ENCODE measurements at places on chromosomes 3 and 15.

DNA sequence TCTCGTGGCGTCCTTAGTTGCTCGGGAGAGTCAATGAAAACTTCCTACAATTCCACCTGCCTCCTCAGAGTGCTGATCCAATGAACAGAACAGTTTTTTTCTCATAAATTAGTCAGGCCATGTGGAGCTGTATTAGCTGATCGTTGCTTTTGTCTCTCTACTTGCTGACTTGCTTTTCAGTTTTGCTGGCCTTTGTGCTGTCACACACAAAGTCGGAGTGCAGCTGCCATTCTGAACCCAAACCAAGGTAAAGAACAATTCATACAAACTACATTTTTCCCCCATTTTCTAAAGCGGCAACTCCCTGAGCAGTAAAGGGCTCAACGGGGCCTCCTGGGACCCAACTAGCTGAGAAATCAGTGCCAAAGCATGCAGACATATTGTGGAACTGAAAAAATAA is 43.1 kb downstream of the MEIS2 start:
- no peak for DNase-seq

DNA sequence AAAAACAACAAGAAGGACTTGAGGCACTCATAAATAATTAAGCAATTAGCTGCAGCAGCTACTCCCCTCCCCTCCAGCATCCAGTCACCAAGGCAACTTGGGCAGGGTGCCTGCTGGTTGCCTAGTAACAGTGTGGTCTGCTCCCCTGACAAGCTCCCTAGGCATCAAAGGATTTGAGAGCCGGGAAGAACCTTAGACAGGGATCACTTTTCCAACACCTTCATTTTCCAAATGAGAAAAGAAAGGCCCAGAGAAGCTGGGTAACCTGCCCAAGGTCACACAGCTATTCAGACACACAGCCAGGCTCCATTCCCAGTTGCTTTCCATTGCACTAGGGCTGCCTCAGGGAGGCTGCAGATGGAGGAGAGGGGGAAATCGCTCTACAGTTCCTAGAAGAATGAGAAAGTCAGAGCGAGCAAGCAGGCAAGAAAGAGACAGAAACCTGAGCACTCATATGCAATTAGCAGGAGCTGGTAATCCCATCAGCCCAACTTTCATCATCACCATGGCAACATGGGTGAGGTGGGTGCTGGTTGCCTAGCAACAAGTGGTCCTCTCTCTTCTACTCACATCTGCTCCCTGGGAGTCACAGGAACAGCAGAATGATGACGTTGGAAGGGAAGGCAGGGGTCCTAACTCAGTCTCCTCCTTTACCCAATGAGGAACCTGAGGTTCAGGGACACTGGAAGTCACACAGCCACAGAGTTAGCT is 3.6 kb upstream of the EIF4E3 start:
- DNase-seq, result peak; percentile 27

DNA sequence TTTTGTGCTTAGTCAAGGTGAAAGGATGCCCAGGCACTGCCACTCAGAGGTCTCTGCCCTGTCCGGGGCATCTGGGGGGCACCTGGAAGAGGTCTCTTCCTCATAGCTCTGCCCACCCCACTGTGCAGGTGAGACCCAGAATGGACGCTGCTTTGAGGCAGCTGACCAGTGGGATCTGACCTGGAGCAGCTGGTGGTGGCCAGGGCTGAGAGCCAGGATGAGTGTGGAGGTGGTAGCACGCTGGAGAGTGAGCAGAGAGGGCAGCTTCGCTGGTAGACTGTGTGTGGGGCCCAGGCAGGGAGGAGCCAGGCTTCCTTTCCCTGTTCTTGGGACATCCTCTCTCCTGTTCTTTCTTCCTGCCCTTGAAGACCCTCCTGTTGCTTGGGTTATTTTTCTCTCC is 32.2 kb upstream of the PLA2G4E start:
- DNase-seq, result no peak

DNA sequence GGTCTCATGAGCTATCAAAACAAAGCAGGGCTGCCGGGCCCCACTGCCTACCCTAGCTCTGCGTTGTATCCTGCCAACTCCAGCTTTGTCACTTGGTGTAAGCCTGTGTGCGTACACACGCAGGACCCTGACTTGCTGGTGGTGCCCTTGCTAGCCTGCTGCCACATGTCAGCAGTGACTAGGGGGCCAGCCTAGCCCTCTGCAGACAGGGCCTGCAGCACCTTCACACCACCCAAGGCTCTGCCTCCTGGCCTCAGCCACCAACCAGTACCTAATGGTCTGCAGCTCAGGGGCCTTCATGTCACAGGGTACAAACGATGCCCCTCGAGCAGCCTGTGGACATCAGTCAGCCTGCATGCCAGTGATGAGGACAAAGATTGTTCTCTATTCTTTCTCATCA is 30.1 kb upstream of the DUSP7 start:
- no peak for DNase-seq

GRCh38 chr15:25862071-25862471 is 1.1 kb downstream of the ATP10A start:
- DNase-seq, result no peak

DNA sequence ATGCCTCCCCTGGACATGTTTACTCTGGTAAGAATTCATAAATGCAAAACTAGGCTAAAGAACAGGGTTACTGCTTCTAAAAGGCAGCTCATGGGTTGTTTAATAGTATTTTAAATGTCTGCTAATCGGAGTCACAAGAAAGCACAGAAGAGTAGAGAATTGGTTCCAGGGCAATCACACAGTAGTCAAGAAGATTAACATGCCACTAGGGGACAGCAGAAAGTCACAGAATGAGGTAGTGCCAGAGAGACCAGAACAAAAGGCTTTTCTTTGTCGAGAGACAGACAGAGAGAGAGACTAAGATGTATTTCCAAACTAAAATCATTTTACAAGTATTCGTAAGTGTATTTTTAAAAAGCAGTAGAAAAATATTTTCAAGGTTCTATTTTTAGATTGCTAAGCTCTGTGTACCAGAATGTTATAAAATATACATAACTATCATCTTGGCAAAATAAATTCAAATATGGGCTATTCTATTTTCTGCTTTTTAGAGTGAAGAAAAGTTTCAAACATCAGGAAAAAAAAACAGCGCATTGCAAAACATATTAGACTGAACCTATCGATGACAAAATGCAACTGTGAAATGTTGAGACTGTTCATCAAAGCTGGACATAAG is 78.3 kb upstream of the CDIN1 start:
- no peak for DNase-seq

GRCh38 chr15:42385206-42385979 is 26.1 kb downstream of the CAPN3 start:
- no peak for DNase-seq

- no peak for DNase-seq
These were observed 74.7 kb upstream of the C3orf80 start for GRCh38 chr3:160150525-160150924.

DNA sequence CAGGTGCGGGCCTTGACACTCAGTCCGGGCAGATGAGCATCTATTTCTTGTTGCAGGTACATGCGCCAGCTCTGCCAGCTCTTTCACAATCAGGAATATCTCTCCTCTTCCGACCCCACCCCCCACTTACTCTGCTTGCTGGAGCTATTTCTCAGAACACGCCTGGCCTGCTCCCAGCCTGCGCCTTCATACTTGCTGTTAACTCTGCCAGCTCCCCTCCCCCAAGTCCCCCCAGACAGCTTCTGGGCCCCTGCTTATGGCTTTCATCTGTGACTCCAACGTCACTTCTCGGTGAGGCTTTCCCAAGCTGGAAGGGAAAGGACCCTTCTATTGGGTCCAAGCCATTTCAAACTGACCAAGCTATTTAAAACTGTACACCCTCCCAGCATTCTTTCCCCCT is 15.2 kb downstream of the MAGEF1 start:
- no peak for DNase-seq

DNA sequence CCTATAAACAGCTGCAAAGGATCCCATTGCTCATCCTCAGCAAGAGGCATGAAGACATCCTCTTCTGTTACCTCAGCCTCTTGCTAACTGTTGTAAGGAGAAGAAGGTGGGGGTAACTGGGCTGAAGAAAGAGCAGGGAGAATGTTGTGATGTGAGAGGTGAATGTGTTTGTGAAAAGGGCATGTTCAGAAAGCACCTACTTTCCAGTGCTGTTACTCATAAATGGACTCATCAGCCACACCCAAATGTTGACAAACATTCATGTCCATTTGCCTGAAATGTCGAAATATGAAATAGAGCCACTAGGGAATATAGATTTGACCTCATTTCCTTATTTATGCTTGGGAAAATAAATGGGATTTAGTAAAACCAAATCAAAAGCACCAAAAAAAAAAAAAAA is 12.6 kb downstream of the SLC24A1 start:
- DNase-seq, result no peak

- no peak for DNase-seq
These were observed 37.2 kb downstream of the SLC6A6 start for GRCh38 chr3:14439501-14440167.

DNA sequence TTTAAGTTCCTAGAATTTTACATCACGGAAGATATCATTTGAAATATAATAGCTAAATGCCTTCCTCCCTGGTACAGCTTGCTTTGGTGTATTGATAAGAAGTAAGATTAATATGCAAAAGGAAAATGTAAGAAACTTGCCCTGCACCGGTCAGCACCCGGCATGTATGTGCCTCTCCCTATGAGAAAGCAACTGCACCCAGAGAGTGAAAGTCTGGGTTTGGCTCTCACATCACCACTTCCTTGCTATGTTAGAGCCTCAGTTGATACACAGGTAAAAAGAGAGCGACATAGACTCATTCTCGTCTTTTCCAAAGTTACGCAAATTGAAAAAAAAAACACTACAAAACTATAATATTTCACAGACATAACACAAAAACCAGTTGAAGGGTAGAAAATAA is 96.7 kb downstream of the FOXP1 start:
- DNase-seq, result no peak

GRCh38 chr15:52069559-52069958 is 43.0 kb downstream of the BCL2L10 start:
- DNase-seq, result no peak

DNA sequence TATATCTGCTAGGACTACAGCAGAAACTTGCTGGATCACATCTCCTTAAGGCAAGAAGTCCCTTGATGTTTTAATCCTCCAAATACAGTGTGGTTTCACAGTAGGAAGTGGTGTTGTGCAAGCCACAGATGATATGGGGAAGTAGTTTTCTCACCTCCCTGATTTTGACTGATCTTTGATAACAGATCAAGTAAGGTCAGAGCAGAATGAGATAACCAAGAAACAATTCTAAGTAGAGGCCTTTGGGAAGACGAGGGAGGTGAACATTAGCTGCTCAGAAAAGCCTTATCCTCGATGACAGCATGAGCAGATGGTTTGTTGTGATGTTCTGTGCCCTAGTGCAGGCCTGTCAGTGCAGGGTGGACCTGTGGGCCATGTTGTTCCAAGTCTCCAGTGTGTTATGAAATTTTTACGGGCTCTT is 61.3 kb downstream of the RIOX2 start:
- DNase-seq, result peak; percentile 2

- DNase-seq, result no peak
These were observed 24.0 kb downstream of the PLSCR4 start for GRCh38 chr3:146226881-146227280.

- no peak for DNase-seq
These were observed 33.3 kb downstream of the TM4SF18 start for GRCh38 chr3:149299938-149300801.

GRCh38 chr3:13452490-13453335 is 27.4 kb upstream of the HDAC11 start:
- DNase-seq, result peak; percentile 53

GRCh38 chr3:113105093-113105449 is 106.3 kb upstream of the BOC start:
- DNase-seq, result no peak

GRCh38 chr3:162973428-162973917 is 1476.9 kb downstream of the OTOL1 start:
- DNase-seq, result no peak

DNA sequence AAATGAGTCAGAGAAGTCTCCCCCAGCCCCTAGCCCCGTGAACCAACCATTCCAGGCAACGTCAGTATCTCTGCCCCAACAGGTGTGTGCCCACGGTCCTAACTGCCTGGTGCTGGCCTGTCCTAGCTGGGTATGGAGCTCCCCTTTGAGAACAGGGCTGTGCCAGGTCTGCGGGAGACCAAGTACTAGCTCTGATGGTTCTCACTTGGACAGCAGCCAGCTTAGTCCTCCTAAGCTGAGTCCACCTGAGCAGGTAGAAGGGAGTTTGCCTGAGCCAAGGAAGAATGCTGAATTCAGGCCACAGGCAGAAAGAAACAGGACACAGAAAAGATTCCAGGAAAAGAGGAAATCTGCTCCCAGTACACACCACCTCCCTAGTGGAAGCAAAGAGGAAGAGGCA is 33.1 kb upstream of the PARL start:
- DNase-seq, result no peak

DNA sequence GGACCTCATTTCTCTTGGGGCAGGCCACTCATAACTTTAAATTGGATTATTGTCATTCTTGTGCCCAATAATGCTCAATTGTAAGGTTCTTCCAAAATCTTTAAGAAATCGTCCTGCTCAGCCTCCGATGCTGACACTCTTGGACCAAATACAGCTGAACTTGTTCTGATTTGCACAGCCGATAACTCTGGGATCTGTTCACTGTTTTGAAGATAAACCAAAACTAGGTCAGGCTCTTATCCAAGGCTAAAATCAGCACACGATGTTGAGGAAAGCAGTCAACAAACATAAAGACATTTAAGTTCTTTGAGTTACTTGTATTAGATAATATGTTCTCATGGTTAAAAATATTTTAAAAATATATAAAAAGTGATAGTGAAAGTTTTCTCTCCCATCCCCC is 52.0 kb upstream of the NEO1 start:
- DNase-seq, result no peak

DNA sequence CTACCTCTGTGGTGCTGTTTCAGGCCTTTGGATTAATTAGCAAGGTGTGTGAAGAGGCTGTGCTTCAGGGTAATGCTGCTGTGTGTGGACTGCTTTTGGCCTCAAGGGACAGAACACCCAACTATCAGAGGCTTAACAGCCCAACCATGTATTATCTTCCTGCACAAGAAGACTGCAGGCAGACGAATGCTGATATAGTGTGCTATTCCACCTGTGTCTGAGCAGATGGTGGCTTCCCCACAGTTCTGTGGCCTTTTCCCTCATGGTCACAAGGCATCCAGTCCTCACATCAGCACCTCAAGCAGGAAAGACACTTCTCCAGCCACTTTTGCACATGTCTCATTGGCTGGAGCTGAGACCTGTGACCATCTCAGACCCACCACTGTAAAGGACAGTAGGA is 76.6 kb downstream of the CHCHD6 start:
- no peak for DNase-seq

- DNase-seq, result no peak
These were observed 43.9 kb downstream of the SRGAP3 start for GRCh38 chr3:9205345-9206143.

DNA sequence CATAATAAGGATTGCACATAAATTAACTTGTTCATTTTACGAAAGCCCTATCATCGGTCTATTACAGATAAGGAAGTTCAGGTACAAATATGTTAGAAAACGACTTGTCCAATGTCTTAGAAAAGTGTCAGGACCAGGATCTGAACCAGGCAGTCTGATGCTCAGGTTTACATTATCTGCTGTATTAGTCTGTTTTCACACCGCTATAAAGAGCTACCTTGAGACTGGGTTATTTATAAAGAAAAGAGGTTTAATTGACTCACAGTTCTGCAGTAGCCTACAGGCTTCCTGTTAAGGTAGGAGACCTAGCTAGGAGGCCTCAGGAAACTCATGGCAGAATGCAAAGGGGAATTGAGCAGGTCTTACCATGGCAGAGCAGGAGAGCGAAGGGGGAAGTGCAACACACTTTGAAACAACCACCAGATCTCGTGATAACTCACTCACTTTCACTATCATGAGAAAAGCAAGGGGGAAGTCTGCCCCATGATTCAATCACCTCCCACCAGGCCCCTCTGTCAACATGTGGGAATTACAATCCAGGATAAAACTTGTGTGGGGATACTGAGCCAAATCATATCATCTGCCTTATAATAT is 45.8 kb upstream of the GOLIM4 start:
- no peak for DNase-seq
